Fibroblast of the aortic adventitia (primary cell): ENCODE measurements at places on chromosomes 3 and 15. TPM values are rescaled to one million over a fixed set of nuclear protein-coding genes. Genes with fewer than 3 reads are reported as not detected.

Gene SUSD5
- 1.8 and 2.9 TPM in 2 replicates for total RNA-seq

Gene KLHL40
- total RNA-seq: not detected in 2 replicates

Gene PDCD10
- 64.8 and 90.7 TPM in 2 replicates for total RNA-seq

Gene ARPP21
- 0.90 TPM in 1 of 2 replicates, not detected in the other for total RNA-seq

Gene SERINC4
- total RNA-seq: 0.18 TPM in 1 of 2 replicates, not detected in the other

Gene NDN
- total RNA-seq: 28.4 and 89.0 TPM in 2 replicates

Gene CPN2
- total RNA-seq: not detected in 2 replicates

Gene TKT
- total RNA-seq: 265 and 457 TPM in 2 replicates
